ENCODE measurements at places on chromosomes 2 and 18. TPM values are rescaled to one million over a fixed set of nuclear protein-coding genes. Genes with fewer than 3 reads are reported as not detected.

The PSMA8 gene
- total RNA-seq: not detected

The GYPC gene
- 35.1 TPM for total RNA-seq

The COBLL1 gene
- total RNA-seq: 26.3 TPM

GRCh38 chr18:57621246-57621604, 411 bp downstream of the NARS1 start:
- H3K4me3 ChIP-seq: peak overlapping the region; percentile 80
- no peaks in the 10 kb centered on the region for H3K27me3 ChIP-seq
- H3K4me1 ChIP-seq: peaks cover 3% of the 10 kb centered on the region
- DNase-seq: no peak
- H3K36me3 ChIP-seq: no peaks in the 10 kb centered on the region

DNA sequence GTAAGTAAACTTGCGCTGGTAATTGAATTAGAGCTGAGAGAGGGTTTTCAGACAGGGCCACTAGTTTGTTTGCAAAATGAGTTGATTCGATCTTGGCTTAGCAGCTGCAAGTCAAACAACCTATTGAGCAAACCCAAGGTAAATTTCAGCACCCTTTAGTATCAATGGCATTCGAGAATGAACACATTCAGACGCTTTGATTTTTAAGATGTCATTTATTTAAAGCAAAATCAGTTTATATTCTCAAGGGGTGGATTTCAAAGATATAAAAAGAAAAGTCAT, 44.2 kb downstream of the TGIF1 start:
- no peaks in the 10 kb centered on the region for H3K27me3 ChIP-seq
- H3K4me3 ChIP-seq: no peak overlapping the region
- no peaks in the 10 kb centered on the region for H3K4me1 ChIP-seq
- DNase-seq: no peak

GRCh38 chr2:147619808-147620207, 225.0 kb upstream of the ACVR2A start:
- no peak overlapping the region for H3K4me3 ChIP-seq
- H3K27ac ChIP-seq: no peak overlapping the region
- no peaks in the 10 kb centered on the region for H3K27me3 ChIP-seq
- no peaks in the 10 kb centered on the region for H3K36me3 ChIP-seq

GRCh38 chr18:73511771-73512503, 635.7 kb downstream of the FBXO15 start:
- no peaks in the 10 kb centered on the region for H3K36me3 ChIP-seq
- no peaks in the 10 kb centered on the region for H3K4me1 ChIP-seq
- H3K27ac ChIP-seq: no peak overlapping the region
- H3K27me3 ChIP-seq: no peaks in the 10 kb centered on the region
- H3K4me3 ChIP-seq: no peak overlapping the region
- DNase-seq: no peak

DNA sequence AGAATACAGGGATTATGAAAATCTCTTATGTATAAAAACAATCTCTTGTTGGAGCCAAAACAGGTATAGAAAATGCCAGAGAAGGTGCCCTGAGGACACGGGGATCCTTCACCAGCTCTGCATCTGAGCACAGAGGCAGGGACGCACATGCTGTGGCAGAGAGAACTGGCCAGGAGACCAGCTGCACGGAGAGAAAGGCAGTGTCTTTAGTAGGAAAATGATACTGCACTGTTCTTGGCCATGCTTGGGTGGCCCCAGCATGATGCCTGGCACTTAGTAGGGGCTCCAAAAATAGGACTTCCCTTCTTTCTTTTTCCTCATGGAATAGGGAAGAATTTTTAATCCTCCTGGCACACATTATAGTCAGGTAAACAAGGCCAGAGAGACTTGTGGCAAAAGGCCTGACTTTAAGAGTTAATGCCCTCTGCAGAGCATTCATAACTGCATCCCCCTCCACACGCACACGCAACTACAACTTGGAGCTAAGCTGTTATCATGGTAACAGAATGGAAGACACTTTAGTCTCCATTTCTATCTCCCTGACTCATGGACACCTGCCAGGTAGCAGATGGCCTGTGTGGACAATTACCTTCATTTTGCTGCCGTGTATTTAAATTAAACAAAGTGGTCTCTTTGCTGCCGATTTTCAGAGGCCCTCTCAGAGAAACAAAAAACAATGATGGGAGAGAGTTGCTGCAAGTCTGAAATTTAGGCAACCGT, 59.7 kb upstream of the DNMT3A start:
- no peaks in the 10 kb centered on the region for H3K27me3 ChIP-seq
- no peaks in the 10 kb centered on the region for H3K36me3 ChIP-seq
- no peak for DNase-seq
- H3K4me1 ChIP-seq: no peaks in the 10 kb centered on the region
- H3K27ac ChIP-seq: no peak overlapping the region

GRCh38 chr2:192471982-192472381, 277.2 kb upstream of the TMEFF2 start:
- DNase-seq: no peak
- H3K27ac ChIP-seq: no peak overlapping the region
- H3K4me3 ChIP-seq: no peak overlapping the region
- H3K4me1 ChIP-seq: no peaks in the 10 kb centered on the region
- no peaks in the 10 kb centered on the region for H3K36me3 ChIP-seq
- no peaks in the 10 kb centered on the region for H3K27me3 ChIP-seq

DNA sequence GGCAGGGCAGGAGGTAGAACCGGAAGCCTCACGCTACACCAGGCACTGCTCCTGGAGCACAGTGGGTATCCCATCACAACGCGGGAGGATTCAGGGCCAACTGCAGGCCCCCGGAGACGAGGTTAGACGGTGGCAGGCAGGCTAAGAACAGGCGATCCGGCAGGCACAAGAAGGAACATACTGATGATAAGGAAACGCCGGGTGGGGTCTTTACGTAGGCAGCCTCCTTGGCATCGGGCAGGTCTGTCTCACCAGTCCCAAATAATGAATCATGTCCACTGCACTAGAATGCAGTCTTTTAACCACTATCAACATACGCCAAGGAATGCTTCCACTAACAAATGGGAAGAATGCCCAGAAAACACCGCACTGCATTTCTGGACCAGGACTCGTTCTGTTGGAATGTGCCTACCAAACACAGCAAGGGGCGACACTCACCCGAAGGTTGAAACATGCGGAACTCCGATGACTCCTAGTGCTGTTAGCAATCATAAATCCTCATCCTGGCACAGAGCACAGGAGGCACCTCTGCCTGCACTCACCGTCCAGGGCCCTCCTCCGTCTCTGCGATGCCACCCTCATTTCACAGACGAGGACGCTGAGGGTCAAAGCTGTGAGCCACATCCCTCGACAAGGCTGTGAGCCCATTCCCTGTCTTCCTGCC, 35.2 kb downstream of the ZNF516 start:
- no peaks in the 10 kb centered on the region for H3K27me3 ChIP-seq
- no peaks in the 10 kb centered on the region for H3K36me3 ChIP-seq
- peak overlapping the region; percentile 94 for H3K27ac ChIP-seq
- H3K4me3 ChIP-seq: peak overlapping the region; percentile 17
- peaks cover 10% of the 10 kb centered on the region for H3K4me1 ChIP-seq

DNA sequence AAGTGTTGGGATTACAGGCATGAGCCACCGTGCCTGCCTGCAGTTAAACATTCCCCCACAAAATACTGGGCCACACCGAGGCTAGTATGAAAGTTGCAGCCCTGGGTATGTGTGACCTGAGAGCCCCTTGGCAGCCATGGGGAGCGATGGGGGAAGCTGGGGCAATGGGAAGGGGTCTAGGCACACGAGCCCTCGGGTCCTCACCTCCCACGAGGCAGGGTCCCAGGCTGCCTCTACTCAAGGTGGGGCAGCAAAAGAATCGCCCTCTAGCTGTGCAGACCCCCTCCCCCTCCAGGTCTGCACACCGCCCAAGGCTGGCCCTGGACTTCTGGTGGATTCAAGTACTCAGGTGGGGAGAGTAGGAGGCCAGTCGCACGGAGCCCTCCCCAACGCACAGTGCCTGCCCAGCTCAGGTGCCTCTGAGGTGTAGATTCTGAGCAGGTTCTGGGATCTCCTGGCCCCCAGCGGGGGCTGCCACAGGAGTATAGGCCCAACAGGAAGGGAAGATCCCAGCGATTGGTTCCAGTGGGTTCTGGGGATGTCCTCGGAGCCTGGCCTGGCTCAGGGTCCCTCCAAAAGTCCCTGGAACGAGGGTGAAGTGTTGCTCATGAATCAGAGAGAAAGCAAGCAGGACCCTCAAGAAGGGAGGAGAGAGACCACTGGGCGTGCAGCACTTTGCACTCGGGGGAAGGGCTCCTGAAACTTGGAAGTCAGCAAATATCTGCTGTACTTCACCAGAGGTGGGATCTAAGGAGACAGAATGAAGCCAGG, 2.6 kb downstream of the GPR35 start:
- H3K4me3 ChIP-seq: no peak overlapping the region
- H3K27ac ChIP-seq: no peak overlapping the region
- no peak for DNase-seq

DNA sequence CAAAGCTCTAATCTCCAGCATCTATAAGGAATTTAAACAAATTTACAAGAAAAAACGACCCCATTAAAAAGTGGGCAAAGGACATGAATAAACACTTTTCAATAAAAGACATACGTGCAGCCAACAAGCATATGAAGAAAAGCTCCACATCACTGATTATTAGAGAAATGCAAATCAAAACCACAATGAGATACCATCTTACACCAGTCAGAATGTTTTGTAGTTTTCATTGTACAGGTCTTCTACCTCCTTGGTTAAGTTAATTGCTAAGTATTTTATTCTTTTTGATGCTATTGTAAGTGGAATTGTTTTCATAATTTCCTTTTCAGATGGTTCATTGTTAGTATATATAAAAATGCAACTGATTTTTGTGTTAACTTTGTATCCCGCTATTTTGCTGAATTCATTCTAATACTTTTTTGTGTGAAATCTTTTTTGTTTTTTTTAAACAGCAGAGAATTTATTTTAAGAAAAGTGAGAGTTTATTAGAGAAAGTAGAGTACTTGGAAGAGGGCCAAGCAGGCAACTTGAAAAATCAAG, 40.7 kb downstream of the SLC39A10 start:
- no peak for DNase-seq
- no peaks in the 10 kb centered on the region for H3K4me1 ChIP-seq
- no peak overlapping the region for H3K4me3 ChIP-seq
- no peaks in the 10 kb centered on the region for H3K27me3 ChIP-seq
- H3K36me3 ChIP-seq: no peaks in the 10 kb centered on the region

DNA sequence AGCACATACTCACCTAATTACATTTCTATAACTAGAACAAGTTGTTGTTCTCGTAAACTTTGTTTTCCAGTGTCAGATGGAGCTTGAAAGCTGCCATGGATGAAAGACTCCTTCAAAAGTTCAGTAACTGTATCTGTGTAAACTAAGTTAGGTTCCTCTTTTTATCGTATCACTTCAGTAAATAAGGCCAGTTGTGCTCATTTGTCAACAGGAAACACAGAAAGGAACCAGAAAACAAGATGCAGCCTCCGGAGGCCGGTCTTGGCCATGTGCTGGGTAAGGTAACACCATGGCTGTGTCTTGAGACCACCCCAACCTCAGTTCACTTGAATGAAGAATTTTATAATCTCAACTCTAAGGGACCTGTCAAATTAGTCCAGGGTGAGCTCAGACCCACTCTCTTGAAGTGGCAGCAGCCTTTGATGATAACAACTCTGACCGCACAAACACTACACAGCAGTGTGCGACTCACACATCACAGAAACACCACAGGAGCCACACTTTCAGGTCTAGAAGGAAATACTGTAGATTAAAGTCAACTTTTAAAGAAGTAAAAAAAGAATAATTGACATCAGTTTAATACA, 213.8 kb downstream of the AFF3 start:
- H3K27me3 ChIP-seq: no peaks in the 10 kb centered on the region
- H3K4me1 ChIP-seq: no peaks in the 10 kb centered on the region
- no peak for DNase-seq
- no peak overlapping the region for H3K4me3 ChIP-seq
- H3K36me3 ChIP-seq: no peaks in the 10 kb centered on the region

DNA sequence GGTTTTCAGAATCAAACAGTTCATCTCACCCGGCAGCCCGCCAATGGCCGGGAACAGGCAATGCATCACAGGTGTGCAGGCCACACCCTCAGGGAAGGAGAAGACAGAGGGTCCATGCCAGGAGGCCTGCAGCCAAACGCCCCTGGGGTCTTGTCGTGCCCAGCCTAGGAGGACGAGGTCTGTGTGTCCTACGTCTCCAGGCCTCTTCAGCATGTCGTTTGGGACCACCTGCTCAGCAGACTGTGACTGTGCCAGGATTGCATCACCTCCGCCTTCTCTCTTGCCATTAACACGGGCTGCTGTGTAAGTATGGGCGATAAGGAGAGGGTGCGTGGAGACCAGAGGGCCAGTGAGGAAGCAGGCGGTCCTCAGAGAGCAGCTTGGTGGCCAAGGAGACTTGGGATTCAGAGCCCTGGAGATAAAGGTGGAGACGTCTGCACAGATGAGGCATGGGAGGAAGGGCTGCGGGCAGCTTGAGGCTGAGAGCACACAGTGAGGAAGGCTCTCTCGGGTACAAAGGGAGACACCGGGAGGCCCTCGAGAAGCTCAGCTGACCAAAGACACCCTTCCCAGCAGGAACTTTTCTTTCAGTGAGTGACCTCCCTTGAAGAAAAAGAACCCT, 37.4 kb upstream of the KLHL29 start:
- H3K4me1 ChIP-seq: no peaks in the 10 kb centered on the region
- H3K4me3 ChIP-seq: no peak overlapping the region
- no peak overlapping the region for H3K27ac ChIP-seq
- DNase-seq: no peak
- no peaks in the 10 kb centered on the region for H3K36me3 ChIP-seq
- no peaks in the 10 kb centered on the region for H3K27me3 ChIP-seq
